ENCODE measurements at places on chromosomes 11 and 22.

GRCh38 chr11:111954154-111954553, 17.0 kb downstream of the DIXDC1 start:
- DNase-seq: no peak

DNA sequence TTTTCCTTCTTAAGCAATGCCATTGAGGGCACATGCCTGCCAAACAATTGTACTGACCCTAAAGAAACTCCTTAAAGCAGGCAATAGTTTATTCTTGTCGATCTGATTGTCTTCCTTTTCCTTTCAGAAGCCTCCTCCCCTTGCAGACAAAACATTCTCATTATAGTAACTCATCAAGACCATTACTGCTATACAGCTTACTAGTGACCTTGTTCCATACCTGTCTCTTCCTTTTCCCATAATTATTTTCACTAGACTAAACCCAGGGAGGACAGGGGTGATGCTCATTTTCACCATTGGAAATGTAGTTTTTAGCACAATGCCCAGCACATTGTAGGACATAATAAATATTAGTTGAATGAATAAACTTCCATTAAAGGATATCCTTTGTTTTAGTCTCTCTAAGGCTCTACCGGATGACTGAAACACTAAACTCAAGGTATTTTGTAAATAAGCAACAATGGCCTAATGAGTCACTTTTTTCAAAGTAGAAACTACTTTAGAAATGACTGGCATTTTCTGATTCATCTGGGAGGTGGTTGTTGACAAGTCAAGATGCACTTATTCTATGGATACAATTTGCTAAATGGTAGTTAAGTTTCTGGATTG, 9.3 kb upstream of the MSANTD4 start:
- no peak for DNase-seq

DNA sequence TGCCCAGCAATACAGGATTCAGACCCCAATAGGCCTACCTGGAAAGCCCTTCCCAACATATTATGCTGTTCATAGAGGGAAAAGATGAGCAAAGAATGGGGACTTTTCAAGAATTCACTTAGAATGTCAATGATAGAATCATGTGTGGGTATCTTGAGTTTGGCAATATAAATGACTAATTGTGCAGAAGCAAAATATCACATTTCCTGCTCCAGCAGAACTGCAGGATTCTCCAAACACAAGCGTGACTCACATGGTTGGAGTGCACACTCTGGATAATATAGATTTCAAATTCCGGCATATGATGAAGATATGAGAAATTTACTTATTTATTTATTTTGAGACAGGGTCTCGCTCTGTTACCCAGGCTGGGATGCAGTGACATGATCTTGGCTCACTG, 12.5 kb upstream of the APOL5 start:
- DNase-seq: no peak

GRCh38 chr11:15119826-15120225, 5.1 kb downstream of the INSC start:
- no peak for DNase-seq

- no peak for DNase-seq
Measured at GRCh38 chr11:34495724-34496377, 17.7 kb downstream of the ELF5 start.

DNA sequence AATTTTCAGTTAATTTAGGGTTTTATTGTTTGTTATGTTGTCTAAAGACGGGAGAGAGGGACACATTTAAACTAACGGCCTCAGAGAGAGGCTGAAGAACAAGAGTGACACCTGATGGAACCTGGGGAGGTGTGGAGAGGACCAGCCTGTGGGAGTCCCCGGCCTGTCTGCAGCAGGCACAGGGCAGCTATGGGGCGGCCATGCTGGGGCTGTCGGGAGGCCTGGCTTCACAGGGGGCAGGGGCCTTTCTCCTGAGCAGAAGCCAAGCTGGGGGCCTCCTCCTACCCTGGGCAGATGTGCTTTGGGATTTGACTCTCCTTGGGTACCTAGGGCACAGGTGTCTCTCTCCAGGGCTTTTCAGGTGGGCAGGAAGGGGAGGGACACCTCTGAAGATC, 21.9 kb downstream of the RELT start:
- no peak for DNase-seq

DNA sequence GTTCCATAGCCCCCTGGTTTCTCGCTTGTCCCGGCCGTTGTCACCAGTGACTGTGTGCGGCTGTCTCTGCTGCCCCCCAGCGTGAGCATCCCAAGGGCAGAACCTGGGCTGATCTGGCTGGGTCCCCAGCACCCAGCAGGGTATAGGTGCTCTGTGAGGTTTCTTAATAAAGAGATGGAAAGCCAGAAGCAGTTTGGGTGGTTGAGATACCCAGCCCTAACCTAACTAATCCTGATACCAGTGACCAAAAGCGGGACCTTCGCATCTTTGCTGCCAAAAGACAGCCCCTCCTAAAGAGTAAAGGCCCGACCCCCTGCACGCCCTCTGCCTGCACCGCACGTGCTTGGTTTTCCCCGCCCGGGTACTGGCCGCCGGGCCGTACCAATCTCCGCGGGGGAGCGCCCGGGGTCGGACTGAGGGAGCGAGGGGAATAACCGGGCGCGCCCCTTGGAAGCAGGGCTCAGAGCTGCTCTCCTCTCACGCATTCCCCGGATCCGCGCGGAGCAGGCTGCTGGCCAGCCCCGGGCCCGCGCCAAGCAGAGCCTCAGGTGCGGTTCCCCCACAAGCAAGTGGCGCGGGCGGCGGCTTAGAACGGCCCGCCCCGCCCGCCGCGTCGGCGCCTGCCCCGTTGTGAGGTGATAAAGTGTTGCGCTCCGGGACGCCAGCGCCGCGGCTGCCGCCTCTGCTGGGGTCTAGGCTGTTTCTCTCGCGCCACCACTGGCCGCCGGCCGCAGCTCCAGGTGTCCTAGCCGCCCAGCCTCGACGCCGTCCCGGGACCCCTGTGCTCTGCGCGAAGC, at the start of gene DGAT2:
DGAT2 (plus strand) TSS at position 667 of the 797 bp plus-strand sequence. CDS start 214 bp downstream, outside the sequence.
- no peak for DNase-seq

GRCh38 chr22:23513133-23513532, 67.0 kb downstream of the IGLL1 start:
- DNase-seq: no peak

DNA sequence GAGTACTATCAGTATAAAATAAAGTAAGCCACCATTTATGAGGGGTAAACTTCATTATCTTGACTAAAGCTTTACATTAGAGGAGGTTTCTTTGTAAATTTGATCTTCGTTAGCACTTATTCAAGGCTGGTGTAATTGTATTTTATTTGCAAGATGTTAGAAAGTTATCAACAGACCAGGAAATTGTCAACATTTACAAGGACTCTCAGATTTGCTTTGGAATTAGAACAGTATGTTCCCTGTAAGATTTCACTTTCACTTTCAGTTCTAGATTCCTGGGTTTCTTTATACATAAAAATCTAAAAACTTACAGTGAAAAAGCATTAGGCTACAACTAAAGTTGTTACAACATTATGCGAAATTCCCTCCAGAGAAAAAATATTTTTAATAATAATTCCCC, 4.6 kb upstream of the BIRC3 start:
- DNase-seq: no peak

GRCh38 chr11:124120891-124121290, 5.6 kb downstream of the VWA5A start:
- no peak for DNase-seq

GRCh38 chr22:24435861-24436371, 8.5 kb downstream of the ADORA2A start:
- peak; percentile 8 for DNase-seq

DNA sequence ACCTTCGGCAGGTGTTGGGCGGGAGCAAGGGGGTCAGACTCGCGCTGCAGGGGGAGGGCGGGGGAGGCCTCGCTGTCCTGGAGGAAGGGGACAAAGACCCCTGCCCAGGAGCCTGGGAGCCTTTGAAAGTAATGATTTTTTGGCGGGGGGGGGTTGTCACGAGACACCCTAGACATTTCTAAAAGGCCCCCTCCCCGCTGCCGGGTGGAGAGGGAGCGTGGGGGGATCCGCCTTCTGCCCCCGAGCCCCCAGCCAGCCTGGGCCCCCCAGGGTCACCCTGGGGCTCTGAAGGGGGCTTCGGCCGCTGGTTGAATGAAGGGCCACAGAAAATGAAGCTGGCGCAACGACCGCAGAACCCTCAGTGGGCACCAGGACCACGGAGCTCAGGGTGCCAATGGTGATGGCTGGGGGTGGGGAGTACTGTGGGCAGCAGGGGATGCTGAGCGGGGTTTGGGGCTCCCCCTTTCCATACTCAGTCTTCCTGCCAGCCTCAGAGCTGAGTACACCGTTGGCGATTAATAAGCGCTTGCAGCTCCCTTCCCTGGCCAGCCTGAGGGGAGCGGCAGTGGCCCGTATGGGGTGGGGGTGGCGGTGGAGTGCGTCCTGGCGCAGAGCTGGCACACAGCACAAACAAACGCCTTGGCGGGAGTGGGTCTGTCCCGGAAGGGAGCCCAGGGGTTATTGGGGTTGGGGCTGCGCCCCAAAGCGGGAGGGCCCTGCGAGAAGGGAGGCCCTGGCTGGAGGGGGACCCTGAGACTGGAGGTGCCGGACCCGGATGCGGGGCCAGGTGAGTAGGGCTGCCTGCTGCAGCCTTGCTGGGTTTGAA, 1.2 kb upstream of the DUSP8 start:
- no peak for DNase-seq
